ENCODE measurements at places on chromosomes 3 and 15. TPM values are rescaled to one million over a fixed set of nuclear protein-coding genes. Genes with fewer than 3 reads are reported as not detected.

CADM2 gene
- total RNA-seq, result 20.2 TPM

DNA sequence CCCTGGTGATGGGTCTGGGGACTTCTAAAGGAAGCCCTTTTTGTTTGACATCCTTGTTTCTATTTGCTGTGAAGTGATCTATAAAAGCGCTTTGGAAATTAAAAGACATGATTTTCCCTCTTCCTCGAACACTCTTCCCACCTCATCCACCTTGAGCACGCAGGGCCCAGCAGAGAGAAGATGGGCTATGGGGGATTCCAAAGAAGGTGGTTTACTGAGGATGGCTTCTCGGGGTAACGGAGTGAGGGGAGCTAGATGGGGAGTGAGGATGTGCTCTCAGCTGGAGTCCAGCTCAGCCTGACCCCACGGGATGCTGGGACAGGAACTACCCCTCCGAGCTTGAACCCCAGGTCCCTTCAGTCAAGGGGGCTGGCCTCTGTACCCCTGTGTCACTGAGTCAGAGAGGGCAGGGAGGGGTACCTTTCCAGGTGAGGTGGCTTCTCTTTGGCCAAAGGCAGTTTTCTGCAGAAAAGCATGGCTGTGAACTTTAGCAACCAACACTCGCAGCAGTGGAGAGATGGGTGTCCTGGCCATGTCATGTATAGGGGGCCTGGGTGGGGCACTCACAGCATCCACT lies 180.7 kb upstream of the SMAD3 start:
- no peaks in the 10 kb centered on the region for H3K36me3 ChIP-seq
- H3K27ac ChIP-seq, result no peak overlapping the region
- H3K27me3 ChIP-seq, result no peaks in the 10 kb centered on the region
- peak; percentile 27 for DNase-seq
- no peak overlapping the region for H3K4me3 ChIP-seq
- H3K4me1 ChIP-seq, result peaks cover 3% of the 10 kb centered on the region

- H3K27me3 ChIP-seq, result no peaks in the 10 kb centered on the region
- no peaks in the 10 kb centered on the region for H3K4me1 ChIP-seq
- DNase-seq, result no peak
- H3K4me3 ChIP-seq, result no peak overlapping the region
These were observed 176.1 kb upstream of the CCDC54 start for GRCh38 chr3:107201146-107201545.

- H3K4me3 ChIP-seq, result no peak overlapping the region
- DNase-seq, result no peak
- H3K4me1 ChIP-seq, result no peaks in the 10 kb centered on the region
- no peaks in the 10 kb centered on the region for H3K36me3 ChIP-seq
These were observed 334.8 kb downstream of the RORA start for GRCh38 chr15:60894347-60894746.

- no peaks in the 10 kb centered on the region for H3K27me3 ChIP-seq
- H3K4me3 ChIP-seq, result no peak overlapping the region
- H3K36me3 ChIP-seq, result peaks cover 24% of the 10 kb centered on the region
- no peaks in the 10 kb centered on the region for H3K4me1 ChIP-seq
- no peak for DNase-seq
These were observed 35.2 kb upstream of the MYLK start for GRCh38 chr3:123919353-123919752.

- DNase-seq, result no peak
- no peaks in the 10 kb centered on the region for H3K27me3 ChIP-seq
- H3K4me3 ChIP-seq, result no peak overlapping the region
These were observed 149.4 kb upstream of the ADAMTS9 start for GRCh38 chr3:64837126-64837738.
